Keratinocyte (primary cell): ENCODE measurements at places on chromosomes 2 and 18. TPM values are rescaled to one million over a fixed set of nuclear protein-coding genes. Genes with fewer than 3 reads are reported as not detected.

Gene CFAP53
- polyA plus RNA-seq = 0.44 to 0.70 TPM (median 0.59 TPM) in 3 replicates

Gene IL1F10
- polyA plus RNA-seq = 0.15 to 0.75 TPM (median 0.37 TPM) in 3 replicates

Gene GULP1
- 8.4 to 12.7 TPM (median 11.7 TPM) in 3 replicates for polyA plus RNA-seq

Gene VAMP8
- polyA plus RNA-seq = 291 to 385 TPM (median 323 TPM) in 3 replicates

Gene SLC8A1
- 0.61 to 3.2 TPM (median 2.7 TPM) in 3 replicates for polyA plus RNA-seq

Gene RNF152
- 10.1 to 29.9 TPM (median 12.6 TPM) in 3 replicates for polyA plus RNA-seq

Gene HMSD
- 0.64 to 1.2 TPM (median 0.94 TPM) in 3 replicates for polyA plus RNA-seq

Gene AFG3L2
- polyA plus RNA-seq = 31.0 to 47.5 TPM (median 42.2 TPM) in 3 replicates

Gene TEKT4
- polyA plus RNA-seq = not detected in 3 replicates

Gene IL1R2
- 24.6 to 57.3 TPM (median 47.7 TPM) in 3 replicates for polyA plus RNA-seq

Gene OTOS
- not detected in 3 replicates for polyA plus RNA-seq

Gene PKP4
- polyA plus RNA-seq = 31.1 to 43.8 TPM (median 39.0 TPM) in 3 replicates

Gene RSAD2
- 1.7 to 2.2 TPM (median 2.0 TPM) in 3 replicates for polyA plus RNA-seq

Gene ALPG
- not detected in 3 replicates for polyA plus RNA-seq

Gene CCDC68
- 1.4 to 2.7 TPM (median 2.3 TPM) in 3 replicates for polyA plus RNA-seq

Gene FAM237A
- polyA plus RNA-seq = not detected in 3 replicates

Gene RAX
- polyA plus RNA-seq = not detected in 3 replicates

Gene BCL2
- 0.09 to 0.36 TPM (median 0.30 TPM) in 3 replicates for polyA plus RNA-seq

Gene TLX2
- polyA plus RNA-seq = not detected in 3 replicates

Gene SFT2D3
- polyA plus RNA-seq = 1.8 to 2.4 TPM (median 2.3 TPM) in 3 replicates

Gene C2orf15
- 0.31 to 0.75 TPM (median 0.48 TPM) in 3 replicates for polyA plus RNA-seq

Gene KCNJ13
- not detected in 3 replicates for polyA plus RNA-seq

Gene COLEC11
- polyA plus RNA-seq = not detected in 3 replicates

Gene ZAP70
- 0.95 to 7.3 TPM (median 1.6 TPM) in 3 replicates for polyA plus RNA-seq

Gene MEP1B
- polyA plus RNA-seq = 0.03 TPM in 1 of 3 replicates, not detected in the others

Gene CD8B
- not detected in 3 replicates for polyA plus RNA-seq

Gene STPG4
- 0.26 TPM in 1 of 3 replicates, not detected in the others for polyA plus RNA-seq

Gene AMER3
- polyA plus RNA-seq = not detected in 3 replicates

Gene FBLN7
- 0.12 TPM in 1 of 3 replicates, not detected in the others for polyA plus RNA-seq

Gene NPAS2
- polyA plus RNA-seq = 14.9 to 24.0 TPM (median 17.7 TPM) in 3 replicates

Gene PRADC1
- polyA plus RNA-seq = 7.5 to 13.1 TPM (median 8.2 TPM) in 3 replicates

Gene CKAP2L
- polyA plus RNA-seq = 1.2 to 10.9 TPM (median 9.3 TPM) in 3 replicates
